Activated naive CD4-positive, alpha-beta T cell treated with anti-CD3 and anti-CD28 coated beads, Interleukin-2, amount 10 ng/mL, durations not matched to agents 7 days and 5 days (primary cell): ENCODE measurements at places on chromosomes 11 and 22.
A peak's percentile ranks its signal among the peaks of the same experiment; 100 is the strongest.

GRCh38 chr11:128048121-128048520 lies 539.2 kb downstream of the ETS1 start:
- DNase-seq: no peak

GRCh38 chr11:128686745-128687177 lies 7.1 kb upstream of the FLI1 start:
- peak; percentile 73 for DNase-seq

GRCh38 chr11:111426617-111427016 lies 47.5 kb upstream of the POU2AF1 start:
- no peak for DNase-seq

- DNase-seq: no peak
These were observed 56.0 kb upstream of the GALNT18 start for GRCh38 chr11:11677672-11678356.
